ENCODE measurements at places on chromosomes 11 and 22. TPM values are rescaled to one million over a fixed set of nuclear protein-coding genes. Genes with fewer than 3 reads are reported as not detected.

- H3K27ac ChIP-seq, result no peak overlapping the region
- no peaks in the 10 kb centered on the region for H3K36me3 ChIP-seq
- H3K27me3 ChIP-seq, result no peaks in the 10 kb centered on the region
- DNase-seq, result no peak
Measured at GRCh38 chr11:115682101-115682500, 177.9 kb upstream of the CADM1 start.

DNA sequence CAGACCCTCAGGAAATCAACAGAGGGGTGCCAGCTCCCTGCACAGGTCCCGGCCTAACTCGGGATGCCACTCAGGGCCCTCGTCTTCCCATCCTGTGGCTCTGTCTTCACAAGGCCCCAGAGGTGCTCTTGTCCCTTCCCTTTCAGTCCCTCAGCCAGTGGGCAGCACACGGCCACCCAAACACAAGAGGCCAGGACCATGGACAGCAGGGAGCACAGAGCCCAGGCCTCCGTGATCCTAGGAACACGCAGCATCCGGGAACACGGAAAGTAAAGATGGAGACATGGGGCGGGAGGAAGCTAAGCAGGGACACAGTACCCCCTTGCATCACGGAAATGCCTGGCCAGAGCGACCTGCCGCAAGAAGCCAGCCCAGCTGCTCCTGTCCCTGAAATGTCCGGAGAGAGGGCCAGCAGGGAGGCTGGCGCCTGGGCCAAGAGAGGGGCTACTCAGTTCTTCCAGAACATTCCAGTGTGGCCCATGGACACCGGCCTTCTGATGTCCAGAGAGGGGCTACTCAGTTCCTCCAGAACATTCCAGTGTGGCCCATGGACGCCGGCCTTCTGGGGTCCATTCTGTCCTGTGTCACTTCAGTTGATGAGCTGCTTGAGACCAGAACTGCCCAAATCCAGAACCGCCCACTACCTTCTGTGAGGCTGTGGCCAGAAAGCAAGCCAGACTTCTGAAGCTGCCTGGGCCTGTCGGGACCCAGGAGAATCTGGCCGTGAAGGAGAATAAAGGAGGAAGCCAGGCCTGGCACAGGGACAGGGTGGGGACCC is 274.0 kb downstream of the BRD1 start:
- no peaks in the 10 kb centered on the region for H3K27me3 ChIP-seq
- H3K4me1 ChIP-seq, result no peaks in the 10 kb centered on the region
- no peak overlapping the region for H3K27ac ChIP-seq
- H3K4me3 ChIP-seq, result no peak overlapping the region

BTBD18 gene
- polyA plus RNA-seq, result not detected

BTG4 gene
- polyA plus RNA-seq, result 0.33 TPM

Measured in GM23248 (cell line).